ENCODE measurements at places on chromosomes 16 and 17. TPM values are rescaled to one million over a fixed set of nuclear protein-coding genes. Genes with fewer than 3 reads are reported as not detected.

PYY gene
- total RNA-seq, result not detected

CRHR1 gene
- total RNA-seq, result not detected

MT1H gene
- total RNA-seq, result not detected

AXIN1 gene
- 49.8 TPM for total RNA-seq

TEKT1 gene
- not detected for total RNA-seq

PMFBP1 gene
- 8.5 TPM for total RNA-seq

HS3ST3B1 gene
- total RNA-seq, result 0.80 TPM

DNA sequence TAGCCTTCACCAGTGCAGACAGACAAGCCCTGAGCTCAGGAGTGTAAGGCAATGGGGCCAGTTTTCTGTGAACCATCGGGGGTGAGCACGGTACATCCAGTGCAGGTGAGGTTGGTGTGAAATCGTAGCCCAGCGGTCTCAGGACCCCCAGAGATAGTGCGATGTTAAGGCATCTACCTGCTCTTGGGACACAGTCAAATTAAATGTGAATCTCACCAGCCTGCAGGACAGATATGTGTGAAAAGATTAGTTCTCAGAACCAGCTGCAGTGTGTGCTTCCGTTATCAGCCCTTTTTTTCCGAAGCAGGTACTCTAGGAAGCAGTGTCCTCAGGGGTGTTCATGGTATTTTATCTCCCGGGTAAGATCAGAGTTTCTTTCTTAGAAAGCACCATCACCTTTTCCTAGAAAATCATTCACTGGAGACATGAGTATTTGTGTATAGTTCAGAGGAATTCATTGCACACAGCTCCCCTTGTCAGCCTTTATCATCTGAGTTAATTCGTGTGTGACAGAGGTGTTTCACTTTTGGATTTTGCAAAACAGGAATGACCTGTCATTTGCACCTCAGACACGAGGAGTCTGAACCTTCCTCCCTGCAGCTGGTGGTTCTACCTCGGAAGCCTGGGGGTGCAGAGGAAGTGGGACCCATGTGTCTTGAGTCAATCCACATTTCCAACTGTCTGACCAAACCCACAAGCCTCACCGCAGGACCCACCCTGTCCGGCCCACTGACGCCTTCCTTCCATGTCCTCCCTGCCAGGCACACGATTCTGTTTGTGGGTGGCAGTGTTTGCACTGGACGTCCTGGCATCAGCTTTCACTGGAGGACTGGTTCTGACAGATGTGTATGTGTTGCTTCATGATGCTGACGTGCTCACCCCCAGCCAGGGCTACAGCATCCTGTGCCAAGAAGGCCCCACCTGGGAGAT, 107.8 kb downstream of the CLEC16A start:
- H3K4me3 ChIP-seq, result no peak overlapping the region
- peaks cover 5% of the 10 kb centered on the region for H3K36me3 ChIP-seq
- no peaks in the 10 kb centered on the region for H3K27me3 ChIP-seq
- no peak for DNase-seq
- peaks cover 9% of the 10 kb centered on the region for H3K4me1 ChIP-seq

- no peak for DNase-seq
- H3K27me3 ChIP-seq, result no peaks in the 10 kb centered on the region
- peaks cover 8% of the 10 kb centered on the region for H3K36me3 ChIP-seq
Observed at GRCh38 chr16:56763291-56763916, 33.5 kb downstream of the NUP93 start.

- H3K4me1 ChIP-seq, result no peaks in the 10 kb centered on the region
- H3K27me3 ChIP-seq, result peaks cover 61% of the 10 kb centered on the region
- peaks cover 5% of the 10 kb centered on the region for H3K36me3 ChIP-seq
- no peak overlapping the region for H3K27ac ChIP-seq
- DNase-seq, result no peak
- no peak overlapping the region for H3K4me3 ChIP-seq
Observed at GRCh38 chr17:49871211-49871610, 23.3 kb upstream of the TAC4 start.
